ENCODE measurements at places on chromosomes 2 and 18.

DNA sequence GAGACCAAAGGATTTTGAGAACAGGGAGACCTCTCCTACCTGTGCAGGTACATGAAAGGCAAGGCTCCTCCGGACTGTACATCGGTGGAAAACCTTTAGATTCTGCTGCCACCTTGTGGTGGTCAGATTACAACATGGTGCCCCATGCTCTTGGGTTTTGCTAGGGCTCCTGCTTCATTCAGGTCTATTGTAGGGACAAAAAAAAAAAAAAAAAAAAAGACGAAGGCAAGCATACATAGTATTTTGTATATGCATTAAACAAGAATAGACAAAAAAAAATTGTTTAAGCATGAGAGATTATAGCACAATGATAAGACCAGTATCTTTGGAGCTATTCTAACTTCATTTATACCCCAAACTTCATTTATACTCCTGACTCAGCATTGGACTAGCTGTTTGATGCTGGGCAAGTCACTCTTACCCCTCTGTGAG lies 27.4 kb upstream of the SPR start:
- peak; percentile 31 for DNase-seq

GRCh38 chr2:235859651-235860050 lies 308.5 kb downstream of the GBX2 start:
- no peak for DNase-seq

- DNase-seq = no peak
Observed at GRCh38 chr2:102294802-102295489, 16.4 kb upstream of the IL1RL1 start.

DNA sequence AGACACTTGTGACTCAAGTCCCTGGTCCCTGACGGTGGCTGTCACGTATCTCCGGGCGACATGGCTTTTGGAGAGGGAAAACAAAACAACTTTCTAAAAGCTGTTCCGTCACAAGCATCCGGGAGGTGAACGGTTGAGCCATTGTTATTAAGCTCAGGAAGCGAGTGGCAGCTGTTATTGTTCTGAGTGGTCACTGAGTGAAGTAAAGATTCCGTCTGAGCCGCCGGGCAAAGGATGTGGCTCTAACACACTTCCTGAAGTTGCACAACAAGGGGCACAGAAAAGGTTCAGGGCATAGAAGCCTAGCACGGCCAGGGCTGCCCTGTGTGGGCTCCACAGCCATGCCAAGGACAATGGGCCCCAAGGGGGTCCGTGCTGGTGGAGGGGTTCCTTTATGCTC lies 24.3 kb downstream of the INPP5D start:
- DNase-seq = no peak

- no peak for DNase-seq
Observed at GRCh38 chr18:34840256-34840826, 130.2 kb downstream of the DTNA start.

- DNase-seq = peak; percentile 67
Observed at GRCh38 chr2:30231996-30232800, 864 bp downstream of the LBH start.

GRCh38 chr2:216819766-216820165 lies 40.1 kb downstream of the TNP1 start:
- no peak for DNase-seq

- DNase-seq = no peak
Observed at GRCh38 chr2:121776885-121777698, 21.6 kb downstream of the TSN start.

GRCh38 chr2:107558295-107558694 lies 268.4 kb upstream of the RGPD4 start:
- DNase-seq = no peak

GRCh38 chr18:10248738-10249137 lies 205.7 kb upstream of the APCDD1 start:
- no peak for DNase-seq

Data from activated T-cell treated with anti-CD3 and anti-CD28 coated beads for 48 hours (primary cell).